ENCODE measurements at places on chromosomes 5 and 9.
A peak's percentile ranks its signal among the peaks of the same experiment; 100 is the strongest.

GRCh38 chr9:133154097-133154989, 9.4 kb downstream of the GBGT1 start:
- no peak for DNase-seq

DNA sequence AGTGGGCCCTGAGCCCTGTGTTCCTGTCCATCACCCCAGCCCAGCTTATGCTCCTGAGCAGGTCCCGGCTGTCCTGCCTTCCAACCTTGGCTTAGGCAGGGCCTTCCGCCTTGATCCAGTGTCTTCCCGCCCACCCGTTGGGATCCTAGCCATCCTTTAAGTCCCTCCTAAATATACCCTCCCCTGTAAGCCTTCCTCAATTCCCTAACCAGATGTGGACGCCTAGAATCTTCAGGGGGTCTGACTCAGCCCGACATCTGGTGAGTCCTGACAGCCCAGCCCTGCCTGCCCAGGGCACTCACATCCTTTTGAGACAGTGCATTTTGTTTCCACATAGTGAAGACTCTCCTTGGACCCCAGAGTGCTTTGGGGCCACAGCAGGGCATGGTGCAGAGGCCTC, 23.7 kb downstream of the SLC6A7 start:
- no peak for DNase-seq

GRCh38 chr5:65530904-65531303, 32.1 kb downstream of the CENPK start:
- no peak for DNase-seq

- DNase-seq = no peak
Measured at GRCh38 chr5:56585461-56585860, 229.9 kb upstream of the MAP3K1 start.

DNA sequence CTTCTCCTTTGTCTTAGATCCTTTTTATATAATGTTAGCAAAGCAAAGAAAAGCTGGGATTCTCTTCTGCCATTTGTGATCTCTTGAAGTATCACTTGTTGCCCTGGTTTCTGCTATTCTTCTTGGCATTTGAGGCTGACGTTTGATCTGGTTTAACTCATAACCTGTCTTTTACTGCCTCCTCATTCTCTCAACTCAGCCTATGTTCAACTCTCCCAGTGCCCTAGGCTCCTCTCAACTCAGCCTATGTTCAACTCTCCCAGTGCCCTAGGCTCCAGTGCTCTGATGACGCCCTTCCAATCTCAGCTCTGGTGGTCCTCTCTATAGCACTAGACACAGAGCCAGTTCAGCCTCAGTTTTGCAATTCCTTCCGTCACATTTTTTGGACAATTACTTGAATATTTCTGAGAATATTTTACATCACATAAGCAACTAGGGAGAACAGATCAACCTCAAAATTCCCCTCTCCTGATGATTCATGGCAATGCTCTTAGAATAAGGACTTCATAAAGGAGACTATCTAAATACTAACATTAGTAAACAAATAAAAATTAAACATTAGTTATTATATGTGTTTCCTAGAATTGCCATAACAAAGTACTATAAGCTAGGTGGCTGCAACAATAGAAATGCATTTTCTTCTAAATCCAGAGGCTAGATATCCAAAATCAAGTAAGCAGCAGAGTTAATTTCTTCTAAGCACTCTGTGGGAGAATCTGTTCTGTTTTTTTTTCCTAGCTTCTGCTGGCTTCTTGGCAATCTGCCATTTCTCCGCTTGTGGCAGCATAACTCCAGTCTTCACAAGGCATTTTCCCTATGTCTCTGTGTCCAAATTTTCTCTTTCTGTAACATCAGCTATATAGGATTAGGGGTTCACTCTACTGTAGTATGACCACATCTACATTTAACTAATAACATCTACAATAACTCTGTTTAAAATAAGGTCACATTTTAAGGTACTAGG, 662.1 kb upstream of the FTMT start:
- DNase-seq = no peak

DNA sequence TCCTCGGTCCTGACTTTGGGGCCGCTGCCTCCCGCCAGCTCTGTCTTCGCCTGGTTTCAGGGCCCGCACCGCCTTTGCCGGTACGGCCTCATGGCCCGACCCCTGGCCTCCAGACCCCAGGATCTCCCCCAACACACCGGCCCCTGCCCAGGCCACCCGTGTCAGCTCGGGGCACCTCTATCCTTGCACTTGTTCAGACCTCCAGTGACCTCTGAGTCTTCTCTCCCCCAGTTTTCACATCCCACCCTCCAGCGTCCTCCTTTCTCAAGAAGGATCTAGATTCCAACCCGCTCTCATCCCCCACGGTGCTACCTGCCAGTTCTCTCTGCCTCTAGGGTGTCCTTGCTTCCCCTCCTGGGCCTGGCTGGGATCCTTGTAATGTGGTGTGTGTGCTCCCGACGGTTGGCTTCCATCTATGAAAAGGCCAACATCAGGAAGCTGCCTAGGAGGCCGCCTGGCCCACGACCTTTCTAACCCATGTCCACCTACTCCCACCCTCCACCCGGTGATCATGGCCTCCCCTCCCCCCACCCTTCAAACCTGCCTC, 61.1 kb downstream of the SPATA31C2 start:
- no peak for DNase-seq

DNA sequence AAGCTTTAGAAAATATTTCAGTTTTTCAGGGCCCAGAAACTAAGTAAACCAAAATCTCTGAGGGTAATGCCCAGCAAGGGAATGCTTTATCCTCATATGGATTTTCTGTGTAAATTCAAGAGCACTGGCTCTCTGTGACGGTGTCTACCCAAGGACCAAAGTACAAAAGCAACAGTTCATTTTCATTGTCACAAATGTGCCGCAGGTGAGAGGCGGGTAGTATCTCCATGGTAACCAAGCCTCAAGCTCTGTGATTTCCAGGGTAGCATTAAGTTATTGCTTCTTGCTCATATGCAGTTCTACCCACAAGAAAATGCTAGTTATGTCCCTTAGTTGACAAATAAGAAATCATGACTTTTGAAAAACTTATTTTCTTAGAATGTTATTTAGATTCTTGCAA, 164.3 kb downstream of the MTRR start:
- no peak for DNase-seq

DNA sequence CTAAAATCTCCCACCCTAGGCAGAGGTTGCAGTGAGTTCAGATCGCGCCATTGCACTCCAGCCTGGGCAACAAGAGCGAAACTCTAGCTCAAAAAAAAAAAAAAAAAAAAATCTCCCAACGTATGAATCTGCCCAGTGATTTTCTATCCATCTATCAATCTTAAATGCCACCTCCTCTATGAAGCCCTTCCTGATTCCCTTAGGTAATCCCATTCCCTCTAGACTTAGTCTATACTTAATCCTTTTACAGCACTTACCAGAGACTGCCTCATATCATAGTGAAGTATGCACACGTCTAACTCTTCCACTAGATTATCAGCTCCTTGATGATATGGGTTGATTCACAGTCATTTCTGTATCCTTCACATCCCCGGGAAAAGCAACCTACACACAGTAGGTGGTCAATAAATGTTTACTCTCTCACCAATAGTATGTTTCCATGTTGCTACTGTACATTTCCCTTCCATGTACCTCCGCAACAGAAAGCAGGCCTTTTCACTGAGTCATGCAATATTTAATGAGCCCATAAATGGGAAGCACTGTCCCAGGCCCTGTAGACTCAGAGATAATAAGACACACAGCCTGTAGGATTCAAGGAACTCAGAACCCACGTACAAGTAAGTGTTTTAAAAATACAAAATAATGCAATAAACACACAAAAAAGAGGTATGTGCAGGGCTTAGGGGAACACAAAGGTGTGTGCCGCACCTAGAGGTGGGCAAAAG, 1.2 kb downstream of the DROSHA start:
- DNase-seq = no peak

DNA sequence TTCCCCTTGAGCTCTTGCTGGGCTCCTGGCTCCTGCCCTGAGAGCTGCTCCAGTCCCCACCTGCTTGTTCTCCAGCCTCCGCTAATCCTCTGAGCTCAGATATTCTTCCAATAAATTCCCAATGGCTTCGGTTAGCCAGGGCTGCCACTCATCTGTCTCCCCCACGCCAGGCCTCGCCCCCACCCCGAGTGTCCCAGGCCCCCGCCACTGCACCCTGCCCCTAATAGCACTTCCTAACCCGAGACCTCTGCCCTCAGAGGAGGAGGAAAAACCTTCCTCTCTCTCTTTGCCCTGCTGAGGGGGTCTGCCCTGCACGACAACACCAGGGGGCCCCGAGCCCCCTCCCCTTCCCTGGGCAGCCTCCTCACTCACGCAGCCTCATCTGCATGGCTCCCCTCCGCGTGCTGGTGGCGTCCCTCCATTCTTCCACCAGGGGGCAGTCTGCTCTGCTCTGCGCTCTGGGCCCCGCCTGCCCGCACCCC, 5.4 kb upstream of the LCN15 start:
- peak; percentile 58 for DNase-seq

- no peak for DNase-seq
Measured at GRCh38 chr9:14565352-14566016, 127.7 kb downstream of the ZDHHC21 start.

DNA sequence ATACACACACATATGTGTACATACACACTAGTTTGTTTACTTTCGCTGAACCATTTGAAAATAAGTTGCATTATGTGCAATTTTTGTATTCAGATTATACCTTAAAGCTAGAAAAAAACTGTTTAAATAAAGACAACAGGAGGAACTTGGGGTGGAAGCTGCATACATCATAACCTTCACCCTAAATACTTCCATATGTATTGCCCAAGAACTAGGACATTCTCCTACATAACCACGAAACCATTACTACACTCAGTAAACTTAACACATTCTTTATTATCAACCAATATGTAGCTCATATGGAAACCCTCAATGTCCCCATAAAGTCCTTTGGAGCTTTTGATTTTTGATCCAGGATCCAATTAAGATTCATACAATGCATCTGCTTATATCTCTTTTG, 83.3 kb downstream of the GIN1 start:
- no peak for DNase-seq

DNA sequence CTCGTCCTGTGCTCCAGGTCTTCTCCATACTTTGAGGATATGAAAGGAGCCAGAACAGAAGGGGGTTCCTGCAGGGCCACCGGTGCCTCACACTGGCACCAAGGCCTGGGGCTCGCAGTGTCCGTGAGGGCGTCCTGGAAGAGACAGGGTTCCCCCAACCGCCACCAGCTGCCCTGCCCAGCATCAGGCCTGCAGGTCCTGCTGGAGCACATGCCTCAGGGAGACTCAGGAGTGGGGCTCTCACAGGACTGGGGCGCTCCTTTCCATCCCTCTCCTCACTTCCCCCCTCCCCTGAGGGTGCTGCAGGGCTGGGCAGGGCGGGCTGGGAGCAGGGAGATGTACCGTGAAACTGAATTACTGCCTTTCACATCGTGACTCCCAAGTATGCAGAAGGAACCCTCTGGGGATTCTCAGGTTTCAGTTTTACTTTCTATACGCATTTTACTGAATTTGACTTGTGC, 31.7 kb downstream of the CEP72 start:
- no peak for DNase-seq

GRCh38 chr5:94856257-94856800, 237.9 kb downstream of the SLF1 start:
- DNase-seq = no peak

GRCh38 chr5:179209359-179210150, 135.7 kb downstream of the ADAMTS2 start:
- no peak for DNase-seq

DNA sequence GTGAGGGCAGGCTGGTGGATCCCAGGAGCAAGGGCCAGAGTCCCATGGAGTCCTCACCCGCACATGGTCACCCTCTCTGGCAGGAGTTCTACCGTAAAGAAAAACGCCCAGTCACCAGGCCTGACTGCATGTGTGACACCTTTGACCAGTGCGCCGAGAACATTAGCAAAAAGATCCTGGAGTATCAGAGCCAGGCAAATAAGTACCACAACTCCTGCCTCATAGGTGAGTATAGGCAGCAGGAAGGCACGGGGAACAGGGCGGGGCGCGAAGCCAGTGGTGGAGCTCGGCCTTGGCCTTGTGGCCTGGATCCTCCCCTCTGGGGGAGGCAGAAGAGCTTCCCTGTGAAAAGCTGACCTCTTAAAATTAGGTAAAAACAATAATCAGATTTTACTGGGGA, 45.4 kb upstream of the TDRD7 start:
- DNase-seq = no peak

DNA sequence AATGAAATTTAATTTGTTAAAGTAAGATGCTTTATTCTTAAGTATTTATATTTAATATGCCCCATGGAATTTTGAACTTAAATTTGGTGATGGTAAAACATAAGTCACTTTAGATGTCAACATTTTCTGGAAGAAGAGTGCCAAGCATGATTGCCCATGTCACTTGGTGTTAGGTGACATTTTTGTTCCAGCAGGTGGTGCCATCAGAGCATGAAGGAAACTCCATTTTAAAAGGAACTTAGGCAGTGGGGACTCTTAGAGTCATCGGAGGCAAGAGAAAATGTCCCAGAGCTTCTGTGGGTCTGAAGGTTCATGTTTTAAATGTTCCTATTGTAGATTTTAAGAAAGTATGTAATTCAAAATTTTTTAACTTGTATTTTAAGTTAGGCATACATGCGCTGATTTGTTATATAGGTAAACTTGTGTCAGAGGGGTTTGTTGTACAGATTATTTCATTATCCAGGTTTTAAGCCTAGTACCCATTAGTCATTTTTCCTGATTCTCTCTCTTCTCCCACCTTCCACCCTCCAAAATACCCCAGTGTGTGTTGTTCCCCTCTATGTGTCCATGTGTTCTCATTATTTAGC, 789.3 kb downstream of the SEMA5A start:
- no peak for DNase-seq

GRCh38 chr9:33239921-33240320, at the start of gene SPINK4:
Gene SPINK4 (plus strand): TSS chr9:33240167. CDS start chr9:33240209, 42 bp downstream.
- DNase-seq = no peak
